ENCODE measurements at places on chromosomes 2 and 18.

- no peak for DNase-seq
Measured at GRCh38 chr18:35817604-35818352, 154.7 kb upstream of the RMP24 start.

GRCh38 chr2:177783835-177784744 lies 288.5 kb downstream of the PDE11A start:
- no peak for DNase-seq

- no peak for DNase-seq
Measured at GRCh38 chr18:67776929-67777328, 260.4 kb upstream of the DSEL start.

GRCh38 chr18:59672235-59672711 lies 24.9 kb downstream of the CCBE1 start:
- DNase-seq: no peak

GRCh38 chr18:78698914-78699313 lies 280.7 kb upstream of the SALL3 start:
- DNase-seq: no peak

DNA sequence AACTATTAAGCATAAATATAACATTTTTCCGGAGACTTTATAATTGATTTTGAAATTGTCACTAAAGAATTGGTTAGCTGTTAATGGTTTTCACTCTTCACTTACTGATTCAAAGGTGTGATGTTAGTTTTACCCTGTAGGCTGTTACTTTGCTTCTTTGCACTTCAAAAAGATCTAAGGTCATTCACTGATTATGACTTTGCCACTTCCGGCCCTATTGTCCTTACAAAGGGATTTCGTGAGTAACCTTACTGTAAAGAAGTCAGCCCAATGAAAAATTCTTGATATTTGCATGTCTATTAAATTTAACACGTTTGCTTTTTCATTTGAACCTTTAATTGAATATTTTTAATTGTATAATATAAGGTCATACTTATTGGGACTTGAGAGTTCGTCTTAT lies 61.4 kb downstream of the GREB1L start:
- DNase-seq: no peak

DNA sequence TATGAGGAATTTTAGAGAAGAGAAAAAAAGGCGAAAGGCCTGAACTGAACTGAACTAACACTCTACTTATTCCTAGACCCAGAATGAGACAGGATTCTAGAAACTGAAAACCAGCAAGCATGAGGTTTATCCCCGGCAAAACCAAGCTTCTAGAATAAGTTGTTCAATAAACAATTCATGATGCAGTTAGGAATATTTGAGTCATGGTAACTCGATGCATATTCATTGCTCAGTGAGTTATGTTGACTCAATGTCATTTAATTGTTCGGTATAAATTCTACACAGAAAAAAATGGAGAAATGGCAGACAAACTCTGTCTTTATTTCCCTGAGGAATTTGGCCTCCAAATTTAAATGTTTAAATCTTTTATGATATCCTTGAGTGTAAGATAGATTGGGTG lies 321.5 kb downstream of the SATB2 start:
- no peak for DNase-seq

DNA sequence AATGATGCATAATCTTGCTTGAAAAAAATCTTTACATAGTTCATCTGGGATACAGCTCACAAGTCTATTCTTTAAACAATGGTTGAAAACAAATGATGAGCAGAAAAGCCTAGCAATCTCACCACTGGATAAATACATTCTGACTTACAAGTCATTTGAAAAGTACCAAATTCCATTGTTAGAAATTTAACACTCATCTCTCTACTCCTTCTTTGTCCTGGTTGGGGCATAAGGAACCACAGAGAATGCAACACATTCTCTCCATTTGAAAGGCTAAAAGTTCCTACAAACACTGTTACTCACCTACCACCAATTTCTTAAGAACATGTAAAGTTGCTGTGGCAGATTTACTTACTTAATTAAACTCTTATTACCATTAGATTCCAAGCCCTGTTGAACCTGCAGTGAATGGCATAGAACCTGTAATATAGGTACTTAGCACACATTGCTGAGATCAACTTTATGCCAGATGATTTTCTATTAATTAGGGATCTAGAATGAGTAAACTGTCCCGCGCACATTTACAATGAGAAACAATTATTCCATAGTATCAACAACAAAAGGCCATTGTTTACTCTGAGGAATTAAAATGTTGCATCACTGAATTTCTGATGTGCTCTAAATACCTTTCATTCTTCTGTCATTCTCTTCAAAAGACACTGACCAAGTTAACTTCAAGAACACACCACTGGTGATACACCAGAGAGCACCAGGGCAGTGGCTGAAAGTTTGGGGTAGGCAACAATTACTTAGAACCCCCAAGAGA lies 69.6 kb downstream of the CABYR start:
- no peak for DNase-seq

GRCh38 chr2:157055660-157056199 lies 201.8 kb upstream of the GALNT5 start:
- DNase-seq: no peak

DNA sequence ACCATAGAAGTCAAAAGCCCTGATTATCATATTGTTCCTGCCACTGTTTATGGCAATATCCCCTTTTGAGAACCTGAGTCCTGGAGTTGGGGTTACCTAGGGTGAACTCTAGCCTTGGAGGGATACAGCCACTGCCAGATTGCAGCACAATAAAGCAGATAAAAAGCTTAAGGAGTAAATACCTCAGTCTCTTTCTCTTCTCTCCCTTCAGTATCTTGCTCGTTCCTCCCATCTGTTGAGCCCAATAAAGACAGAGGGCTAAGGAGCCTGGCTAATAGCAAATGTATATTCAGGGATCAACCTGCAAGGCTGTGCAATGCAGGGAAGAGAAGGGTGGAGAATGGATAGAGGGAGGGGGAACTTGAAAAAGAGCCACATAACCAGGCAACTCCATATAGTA lies 8.0 kb upstream of the DPP4 start:
- DNase-seq: no peak

- DNase-seq: no peak
Measured at GRCh38 chr2:37838541-37839167, 86.4 kb upstream of the RMDN2 start.

- DNase-seq: no peak
Measured at GRCh38 chr2:233479616-233480489, 86.7 kb downstream of the USP40 start.

DNA sequence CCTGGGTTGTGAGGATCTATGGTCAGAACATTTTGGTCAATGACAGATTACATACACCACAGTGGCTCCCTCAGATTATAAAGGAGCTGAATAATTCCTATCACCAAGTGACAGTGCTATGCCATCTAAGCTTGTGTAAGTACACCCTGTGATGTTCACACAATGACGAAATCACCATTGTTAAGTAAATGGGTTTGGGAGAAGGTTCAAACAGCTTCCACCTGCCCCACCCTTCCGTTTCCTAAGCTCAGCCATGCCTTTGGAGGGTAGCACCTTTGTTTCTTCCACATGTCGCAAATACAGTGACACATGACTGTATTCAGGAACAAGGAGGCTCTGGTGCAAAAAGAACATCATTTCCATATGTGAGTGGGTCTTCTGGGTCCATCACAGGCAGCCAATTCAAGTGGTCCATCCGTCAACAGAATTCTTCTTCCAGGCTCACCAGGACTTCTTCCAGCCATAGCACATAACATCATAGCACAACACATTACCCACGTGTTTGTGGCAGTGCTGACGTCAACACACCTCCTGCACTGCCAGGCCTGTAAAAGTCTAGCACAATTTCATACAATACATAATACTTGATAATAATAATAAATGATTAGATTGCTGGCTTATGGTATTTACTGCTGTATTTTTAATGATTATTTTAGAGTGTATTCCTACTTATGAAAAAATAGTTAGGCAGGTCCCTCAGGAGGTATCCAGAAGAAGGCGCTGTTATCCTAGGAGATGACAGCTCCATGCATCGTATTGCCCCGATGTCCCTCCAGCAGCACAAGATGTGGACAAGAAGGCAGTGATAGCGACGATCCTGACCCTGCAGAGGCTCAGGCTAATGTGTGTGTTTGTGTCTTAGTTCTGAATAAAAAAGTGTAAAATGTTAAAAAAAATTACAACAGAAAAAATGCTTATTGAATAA lies 264.8 kb downstream of the ANAPC1 start:
- DNase-seq: no peak

Measured in GM13977 (cell line).